ENCODE measurements at places on chromosomes 11 and 22.

DNA sequence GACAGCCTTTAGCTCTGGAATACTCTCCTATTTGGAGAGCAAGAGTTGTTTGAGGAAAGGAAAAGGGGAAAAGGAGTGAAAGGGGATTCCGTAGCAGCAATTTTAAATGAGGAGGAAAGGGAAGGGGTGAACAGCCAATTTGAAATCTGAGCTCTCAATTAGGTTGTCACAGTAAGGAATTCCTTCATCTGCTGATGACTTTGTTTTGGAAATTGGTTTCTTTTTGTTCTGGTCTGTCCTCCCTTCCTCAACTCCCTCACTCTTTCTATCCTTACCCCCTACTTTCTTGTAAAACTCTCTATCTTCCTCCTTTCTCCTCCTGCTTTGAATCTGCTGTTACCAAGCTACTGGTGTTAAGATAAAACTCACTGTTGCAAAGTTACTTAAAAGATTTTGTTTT lies 1155.6 kb downstream of the DLG2 start:
- no peak for DNase-seq

GRCh38 chr22:27750584-27751265 lies 50.8 kb downstream of the MN1 start:
- no peak for DNase-seq

GRCh38 chr11:46120346-46121300 lies 631 bp downstream of the PHF21A start:
- DNase-seq: peak; percentile 73

GRCh38 chr11:80929031-80929805 lies 1488.4 kb upstream of the TENM4 start:
- no peak for DNase-seq

GRCh38 chr11:1049071-1049405 lies 12.5 kb upstream of the MUC6 start:
- no peak for DNase-seq

DNA sequence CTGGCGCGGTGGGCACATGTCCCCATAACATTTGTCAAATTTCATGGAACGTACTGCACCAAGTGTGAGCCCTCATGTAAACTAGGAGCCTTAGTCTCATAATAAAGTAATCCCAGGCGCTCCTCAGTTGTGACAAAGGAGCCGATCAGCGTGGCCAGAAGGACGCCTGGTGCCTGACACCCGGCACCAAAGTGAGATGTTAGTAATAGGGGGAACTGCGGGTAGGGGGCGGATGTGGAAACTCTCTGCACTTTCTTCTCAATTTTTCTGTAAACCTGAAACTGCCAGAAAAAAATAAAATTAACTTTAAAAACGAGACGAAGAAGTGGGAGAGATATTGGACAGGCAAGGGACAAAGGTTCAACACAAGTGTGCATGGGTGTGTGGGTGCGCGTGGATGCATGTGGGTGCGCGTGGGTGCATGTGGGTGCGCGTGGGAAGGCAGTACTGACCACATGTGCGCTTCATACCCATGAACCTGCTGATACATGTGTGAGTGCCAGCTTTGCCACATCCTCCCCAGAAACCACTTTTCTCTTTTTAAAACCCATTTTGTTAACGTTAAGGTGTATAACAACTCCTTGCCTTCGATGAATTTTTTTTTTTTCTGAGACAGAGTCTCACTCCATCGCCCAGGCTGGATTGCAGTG lies 55.4 kb upstream of the LINC01488 start:
- no peak for DNase-seq

- no peak for DNase-seq
Measured at GRCh38 chr22:39992088-39992826, 2.5 kb upstream of the FAM83F start.

- no peak for DNase-seq
Measured at GRCh38 chr22:42635531-42635930, 4.9 kb downstream of the ATP5MGL start.

GRCh38 chr11:89405629-89406028 lies 85.5 kb downstream of the NOX4 start:
- no peak for DNase-seq

DNA sequence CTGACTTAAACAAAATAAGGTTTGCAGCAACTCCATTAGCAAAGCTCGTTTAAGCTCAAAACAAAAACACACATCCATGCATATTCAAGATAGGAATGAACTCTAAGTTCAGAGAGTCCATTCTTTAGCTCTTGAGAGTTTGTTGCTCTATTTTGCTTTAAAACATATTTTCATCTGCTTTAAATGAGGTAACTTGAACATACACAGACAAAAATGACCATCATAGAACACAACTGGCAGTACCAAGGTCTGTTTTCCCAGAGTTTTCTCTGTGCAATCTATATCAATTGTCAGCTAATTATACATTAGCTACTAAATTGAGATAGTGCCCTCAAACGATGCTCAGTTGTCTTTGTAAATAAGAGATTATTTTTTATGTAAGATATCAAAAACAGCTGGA lies 423.2 kb upstream of the ANO3 start:
- DNase-seq: no peak

GRCh38 chr11:94563848-94564467 lies 3.2 kb upstream of the PIWIL4 start:
- DNase-seq: no peak

- no peak for DNase-seq
Measured at GRCh38 chr11:77035039-77035438, 841 bp downstream of the B3GNT6 start.

- no peak for DNase-seq
Measured at GRCh38 chr11:119934267-119934666, 203.6 kb downstream of the TRIM29 start.

- DNase-seq: peak; percentile 74
Measured at GRCh38 chr11:64449381-64450167, 90.6 kb downstream of the RPS6KA4 start.

DNA sequence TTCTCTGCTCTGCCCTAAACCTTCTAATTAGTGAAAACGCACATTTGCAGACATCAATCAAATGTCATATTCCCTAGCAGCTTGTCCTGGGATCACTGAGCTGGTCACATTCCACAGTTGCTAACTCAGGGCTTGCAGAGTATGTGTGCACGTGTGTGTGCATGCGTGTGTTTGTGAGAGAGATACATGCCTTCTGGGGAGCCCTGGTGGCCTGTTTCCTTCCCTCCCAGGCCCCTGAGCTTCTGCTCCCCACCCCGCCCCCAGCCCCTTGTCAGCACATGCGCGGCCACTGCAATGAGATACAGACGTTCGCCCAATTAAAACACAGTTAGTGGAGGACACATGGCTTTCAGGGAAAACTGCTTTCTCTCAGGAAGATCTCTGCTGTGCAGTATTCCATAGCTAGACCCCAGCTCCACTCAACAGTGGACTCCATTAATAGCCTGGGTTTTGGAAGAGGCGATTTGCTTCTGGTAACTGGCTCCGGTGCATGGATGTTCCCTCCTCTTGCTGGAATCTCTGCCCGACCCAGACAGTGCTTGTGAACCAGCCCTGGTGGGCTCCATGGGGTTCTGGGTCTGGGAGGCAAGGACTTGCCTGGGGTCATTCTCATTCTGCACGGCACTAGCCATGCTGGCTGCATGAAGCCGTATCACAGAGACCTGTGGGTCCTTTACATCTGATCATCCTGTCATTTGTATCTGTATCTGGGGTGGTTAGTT lies 17.7 kb downstream of the LRP5 start:
- DNase-seq: no peak

DNA sequence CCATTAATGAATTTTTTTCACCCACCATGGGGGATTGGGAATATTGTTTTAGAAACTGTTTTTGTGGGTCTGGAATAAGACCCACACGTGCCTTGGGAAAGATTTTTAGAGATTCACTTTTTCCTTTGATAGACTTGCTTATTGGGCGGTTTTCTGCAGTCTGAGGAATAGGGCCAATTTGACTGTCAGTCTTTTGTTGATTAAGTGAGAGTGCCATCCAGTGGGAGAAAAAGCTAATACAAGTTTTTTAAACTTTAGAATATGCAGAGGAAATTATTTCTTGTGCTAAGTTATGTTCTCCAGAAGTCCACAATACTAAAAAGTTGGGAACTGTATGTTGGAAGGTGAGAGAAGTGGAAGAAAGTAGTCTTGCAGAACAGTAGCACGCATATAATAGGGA lies 56.1 kb downstream of the PRMT3 start:
- no peak for DNase-seq

DNA sequence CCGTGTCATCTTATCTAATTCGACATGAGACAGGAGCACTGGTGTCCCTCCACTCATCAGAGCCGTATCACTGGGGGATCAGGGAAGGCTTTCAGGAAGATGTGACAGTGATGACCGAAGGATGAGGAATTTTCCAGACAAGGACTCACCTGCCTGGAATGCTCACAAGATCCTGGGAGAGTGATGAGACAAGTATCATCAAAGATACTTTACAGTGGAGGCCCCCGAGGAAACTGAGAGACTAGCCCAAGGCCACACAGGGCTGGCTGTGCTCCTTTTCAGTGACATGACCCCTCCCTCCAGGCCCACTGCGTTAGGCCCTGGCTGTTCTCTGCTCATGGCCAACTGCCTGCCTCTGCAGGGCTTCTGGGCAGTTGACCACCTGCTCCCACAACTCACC lies 13.0 kb downstream of the CLPB start:
- no peak for DNase-seq

GRCh38 chr22:33129621-33130020 lies 71.4 kb upstream of the SYN3 start:
- no peak for DNase-seq

DNA sequence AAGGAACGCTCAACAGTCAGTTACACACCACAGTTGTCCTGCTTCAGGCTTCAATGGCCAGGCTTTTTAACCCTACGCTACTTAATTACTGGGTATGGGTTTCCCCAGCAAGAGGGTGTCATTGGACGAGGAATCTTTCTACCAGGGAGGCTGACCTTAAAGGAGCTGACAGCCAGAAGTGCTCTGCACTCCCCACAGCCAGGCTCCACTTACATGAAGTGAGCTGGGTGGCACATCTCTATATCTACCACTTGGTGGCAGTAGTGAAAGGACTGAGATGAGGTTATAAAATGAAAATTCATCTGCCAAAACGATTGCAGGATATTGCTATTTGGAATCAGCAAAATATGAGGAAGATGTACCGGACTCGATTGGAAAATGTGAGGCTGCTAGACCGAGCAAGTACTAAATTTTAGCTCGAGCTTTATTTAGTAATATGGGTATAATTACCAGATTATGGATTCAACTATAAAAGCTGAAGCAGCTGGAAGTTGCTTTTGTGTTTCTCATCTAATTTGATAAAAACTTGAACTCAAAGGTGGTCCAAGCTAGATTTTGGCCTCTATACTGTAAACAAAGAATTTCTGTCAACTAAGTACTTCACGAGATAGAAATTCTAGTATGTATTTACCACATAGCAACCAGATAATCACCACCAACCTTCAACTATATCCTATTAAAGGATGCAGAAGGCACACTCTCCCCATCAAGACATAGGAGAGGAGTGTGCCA lies 53.9 kb upstream of the CEP126 start:
- peak; percentile 45 for DNase-seq

- peak; percentile 83 for DNase-seq
Measured at GRCh38 chr11:63916837-63917691, at the start of gene RCOR2. Gene RCOR2 (minus strand): TSS chr11:63917164. CDS start chr11:63916456, 708 bp downstream.

GRCh38 chr11:30387891-30388861 lies 65.3 kb downstream of the ARL14EP start:
- DNase-seq: no peak

DNA sequence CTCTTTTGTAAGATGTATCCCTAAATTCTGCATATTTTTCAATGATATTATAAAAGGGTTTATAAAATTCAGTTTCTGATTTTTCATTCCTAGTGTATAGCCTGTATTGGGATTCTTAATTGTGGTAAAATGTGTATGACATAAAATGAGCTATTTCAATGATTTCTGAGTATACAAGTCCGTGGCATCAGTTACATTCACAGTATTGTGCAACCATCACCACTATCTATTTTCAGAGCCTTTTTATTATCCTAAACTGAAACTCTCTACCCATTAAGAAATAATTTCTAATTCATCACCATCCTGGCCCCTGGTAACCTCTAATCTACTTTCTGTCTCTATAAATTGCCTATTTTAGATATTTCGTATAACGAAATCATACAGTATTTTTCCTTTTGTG lies 39.8 kb downstream of the EIF3F start:
- DNase-seq: no peak

DNA sequence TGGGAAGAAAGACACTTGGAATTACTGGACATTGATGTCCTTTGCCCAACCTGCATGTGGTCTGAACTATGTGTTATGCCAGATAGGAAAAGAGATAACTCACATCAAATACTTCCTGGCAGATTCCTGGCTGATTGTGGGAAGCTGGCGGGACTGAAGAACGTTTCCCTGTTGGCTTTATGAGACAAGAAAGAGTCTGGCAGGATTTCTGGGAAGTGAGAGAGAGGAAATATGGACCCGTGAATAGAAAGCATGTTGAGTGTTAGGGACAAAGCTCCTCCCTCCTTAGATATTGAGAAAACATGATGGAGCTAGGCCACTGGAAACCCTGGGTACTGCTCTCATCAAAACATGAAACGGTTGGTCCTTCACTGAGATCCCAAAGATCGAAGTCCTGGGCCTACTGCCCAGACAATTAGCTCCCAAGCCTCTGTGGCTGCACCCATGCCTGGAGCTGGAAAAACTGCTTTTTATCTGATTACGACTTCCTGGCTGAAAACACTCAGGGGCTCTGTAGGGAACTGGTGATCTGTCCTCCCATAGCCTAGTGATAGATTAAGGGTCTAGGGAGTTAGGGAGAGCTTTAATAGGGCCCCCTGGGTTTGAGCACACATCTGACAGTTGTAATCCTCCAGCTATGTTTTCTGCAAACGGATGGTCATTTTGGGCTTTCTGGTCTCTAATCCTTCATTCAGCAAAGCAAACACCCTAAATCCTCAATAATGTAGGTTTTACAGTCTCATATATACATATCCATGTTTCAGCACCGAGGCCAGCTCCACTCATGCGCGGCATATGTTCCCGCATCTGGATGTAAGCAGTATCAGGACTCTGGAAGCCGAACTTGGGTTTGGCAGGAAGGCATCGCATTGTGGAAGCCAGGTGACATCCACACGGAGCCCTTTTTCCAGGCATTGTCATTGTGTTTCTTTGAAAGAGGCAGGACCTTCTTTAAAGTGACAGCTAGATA lies 6.1 kb upstream of the B3GAT1 start:
- DNase-seq: no peak

DNA sequence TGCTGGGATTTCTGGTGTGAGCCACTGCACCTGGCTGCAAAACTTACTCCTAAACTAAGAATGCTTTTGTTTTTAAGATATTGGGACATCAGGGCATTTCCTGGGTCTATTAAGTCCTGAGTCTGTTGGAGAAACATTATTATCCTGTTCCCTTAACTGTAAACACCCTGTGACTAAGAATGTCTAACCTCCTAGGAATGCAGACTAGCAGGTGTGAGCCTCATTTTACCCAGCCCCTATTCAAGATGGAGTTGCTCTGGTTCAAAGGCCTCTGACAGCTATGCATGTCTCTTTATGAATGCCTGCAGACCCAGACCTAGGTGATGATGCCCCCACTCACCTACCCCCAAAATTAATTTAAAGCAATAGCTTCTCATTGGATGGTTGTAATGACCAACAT lies 46.2 kb downstream of the DEPDC5 start:
- DNase-seq: no peak

GRCh38 chr11:19389787-19390303 lies 149.1 kb upstream of the E2F8 start:
- no peak for DNase-seq

Measured in neuronal stem cell (in vitro differentiated cells).